Mesenteric fat pad (tissue), 1 donor: ENCODE measurements at places on chromosomes 13 and 19.

- DNase-seq = no peak
Measured at GRCh38 chr19:13091400-13092157, 11.1 kb downstream of the LYL1 start.

DNA sequence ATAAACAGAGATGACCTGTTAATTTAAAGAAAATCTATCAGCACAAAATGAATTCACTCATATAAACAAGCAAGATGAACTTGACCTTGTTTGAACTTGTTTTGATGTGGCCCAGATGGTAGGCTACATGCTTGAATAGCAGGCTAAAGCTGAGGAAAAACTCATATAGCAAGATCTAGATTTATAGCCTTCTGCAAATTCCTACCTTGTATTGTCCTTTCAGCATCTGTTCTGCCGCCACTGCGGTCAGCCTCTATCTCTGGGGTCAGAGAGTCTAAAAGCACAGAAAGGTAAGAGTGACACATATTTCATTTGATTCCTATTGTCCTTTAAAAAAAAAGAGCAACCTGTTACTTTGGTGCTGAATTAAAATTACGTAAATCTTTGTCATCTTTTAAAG lies 392.1 kb downstream of the DACH1 start:
- no peak for DNase-seq

DNA sequence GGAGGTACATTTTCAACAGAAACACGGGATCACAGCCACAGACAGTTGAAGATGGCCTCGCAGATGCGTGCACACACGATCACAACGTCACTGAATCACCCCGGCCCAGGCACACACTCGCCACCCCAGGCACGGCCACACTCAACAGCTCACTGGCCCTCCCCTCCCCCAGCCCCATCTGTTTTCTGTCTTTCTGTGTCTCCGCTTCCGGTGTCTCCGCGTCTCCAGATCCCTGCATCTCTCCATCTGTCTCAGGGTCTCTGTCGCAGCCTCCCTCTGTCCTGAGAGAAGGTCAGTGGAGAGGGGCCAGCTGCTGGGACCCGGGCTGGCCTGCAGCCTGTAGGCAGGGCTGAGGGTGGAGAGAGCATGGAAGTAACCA lies 3.8 kb upstream of the ATP1A3 start:
- DNase-seq = no peak

DNA sequence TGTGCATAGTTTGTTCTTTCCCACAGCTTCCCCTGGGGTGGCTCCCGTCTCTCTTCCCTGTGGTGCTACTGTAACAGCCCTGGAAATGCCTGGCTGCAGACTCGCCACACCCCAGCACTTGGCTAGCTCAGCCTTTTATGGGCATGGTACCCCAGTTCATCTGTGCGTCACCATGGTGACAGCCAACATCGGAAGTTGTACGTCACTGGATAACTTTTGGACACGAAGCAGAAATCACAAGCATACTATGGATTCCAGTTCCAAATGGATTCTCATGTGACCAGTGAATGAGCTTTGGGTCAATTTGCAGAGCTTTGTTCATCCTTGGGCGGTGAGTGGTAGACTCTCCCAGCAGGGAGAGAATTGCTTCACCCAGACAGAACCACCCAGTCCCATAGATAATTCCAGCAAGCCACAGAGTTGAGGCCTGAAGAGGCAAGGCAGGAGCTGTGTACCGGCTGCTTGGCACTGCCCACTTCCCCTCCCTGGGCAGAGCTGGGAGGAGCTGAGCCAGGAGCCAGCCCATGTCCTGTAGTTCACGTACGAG lies 54.4 kb downstream of the COL4A2 start:
- no peak for DNase-seq
